Mesothelial cell of epicardium (in vitro differentiated cells): ENCODE measurements at places on chromosomes 4 and X. TPM values are rescaled to one million over a fixed set of nuclear protein-coding genes. Genes with fewer than 3 reads are reported as not detected.

The CENPVL2 gene
- total RNA-seq: 0.31 to 0.68 TPM (median 0.49 TPM) in 3 replicates

The ATXN3L gene
- total RNA-seq: not detected in 3 replicates

The CTAG2 gene
- not detected in 3 replicates for total RNA-seq

The TMPRSS11B gene
- total RNA-seq: not detected in 3 replicates

DNA sequence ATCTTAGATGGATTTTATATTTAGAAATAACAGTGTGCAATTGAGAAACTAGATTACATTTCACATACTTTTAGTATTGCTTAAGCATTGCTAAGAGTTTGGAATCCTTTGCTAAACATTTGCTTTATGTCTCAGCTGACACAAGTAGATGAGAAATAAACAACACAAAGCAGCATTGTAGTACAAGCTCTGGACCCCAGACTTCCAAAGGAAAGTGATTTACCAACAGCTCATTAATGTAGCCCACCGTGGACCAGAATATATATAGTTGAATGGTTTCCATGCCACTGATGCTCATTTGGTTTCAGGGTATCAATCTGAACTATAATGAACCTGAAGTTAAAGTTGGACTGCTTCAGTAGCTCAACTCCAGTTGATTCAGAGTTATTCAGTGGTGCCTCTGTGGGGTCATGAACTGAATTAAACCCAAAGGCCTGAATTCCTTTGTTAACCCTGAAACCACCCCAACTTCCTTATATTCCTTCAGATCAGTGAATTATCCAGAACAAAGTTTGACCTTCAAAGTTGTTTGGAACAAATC lies 132.1 kb upstream of the NEIL3 start:
- DNase-seq: no peak
- no peaks in the 10 kb centered on the region for H3K4me1 ChIP-seq
- no peaks in the 10 kb centered on the region for H3K27me3 ChIP-seq
- no peaks in the 10 kb centered on the region for H3K36me3 ChIP-seq
- H3K4me3 ChIP-seq: no peak overlapping the region
- no peak overlapping the region for H3K27ac ChIP-seq

DNA sequence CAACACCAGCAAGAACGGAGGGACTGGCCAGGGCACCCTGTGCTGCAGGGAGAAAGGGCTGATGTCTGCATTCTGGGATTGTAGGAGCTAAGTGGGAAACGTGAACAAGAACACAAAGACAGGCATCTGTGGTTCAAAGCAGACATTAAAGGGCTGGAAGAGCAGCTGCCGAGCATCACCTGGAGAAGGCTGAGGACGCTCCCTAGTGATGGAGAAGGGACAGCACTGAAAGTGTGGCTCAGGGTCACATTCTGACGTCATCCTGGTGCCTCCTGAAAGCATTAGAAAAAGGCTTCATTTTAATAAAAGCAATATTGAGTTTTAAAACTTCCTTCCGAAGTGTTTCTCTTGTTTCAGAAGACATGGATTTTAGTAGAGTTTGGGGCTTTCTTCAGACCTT lies 62.3 kb downstream of the CLDN22 start:
- H3K27ac ChIP-seq: no peak overlapping the region
- H3K4me1 ChIP-seq: peaks cover 23% of the 10 kb centered on the region
- no peak for DNase-seq

GRCh38 chr4:185412412-185412811 lies 13.4 kb downstream of the UFSP2 start:
- no peaks in the 10 kb centered on the region for H3K27me3 ChIP-seq
- H3K27ac ChIP-seq: no peak overlapping the region
- no peak overlapping the region for H3K4me3 ChIP-seq
- peaks cover 39% of the 10 kb centered on the region for H3K36me3 ChIP-seq
- no peaks in the 10 kb centered on the region for H3K4me1 ChIP-seq

DNA sequence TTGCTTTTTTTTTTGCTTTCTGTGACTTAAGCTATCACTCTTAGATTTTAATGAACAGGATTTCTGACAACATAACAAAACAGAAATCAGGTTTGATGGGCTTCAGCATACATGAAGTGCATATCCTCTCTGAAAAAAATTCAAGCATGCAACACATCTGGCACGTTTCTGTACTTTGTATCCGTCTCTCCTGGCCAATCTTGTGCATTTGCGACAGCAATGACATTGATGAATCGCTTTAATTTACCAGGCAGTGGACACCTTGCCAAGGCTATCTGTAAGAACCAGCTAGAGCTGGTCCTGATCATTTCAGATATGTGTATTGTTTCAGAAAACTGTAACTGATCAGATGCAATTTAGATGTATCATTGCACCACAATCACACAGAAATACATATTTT lies 93.3 kb downstream of the CCSER1 start:
- H3K27me3 ChIP-seq: no peaks in the 10 kb centered on the region
- H3K36me3 ChIP-seq: no peaks in the 10 kb centered on the region
- H3K27ac ChIP-seq: no peak overlapping the region
- no peak for DNase-seq

GRCh38 chrX:124406294-124407014 lies 60.1 kb downstream of the SH2D1A start:
- H3K36me3 ChIP-seq: no peaks in the 10 kb centered on the region
- H3K4me1 ChIP-seq: peaks cover 9% of the 10 kb centered on the region

GRCh38 chrX:13341491-13342101 lies 21.7 kb upstream of the ATXN3L start:
- no peak overlapping the region for H3K27ac ChIP-seq
- no peak overlapping the region for H3K4me3 ChIP-seq
- H3K27me3 ChIP-seq: no peaks in the 10 kb centered on the region
- no peak for DNase-seq
- H3K36me3 ChIP-seq: no peaks in the 10 kb centered on the region

DNA sequence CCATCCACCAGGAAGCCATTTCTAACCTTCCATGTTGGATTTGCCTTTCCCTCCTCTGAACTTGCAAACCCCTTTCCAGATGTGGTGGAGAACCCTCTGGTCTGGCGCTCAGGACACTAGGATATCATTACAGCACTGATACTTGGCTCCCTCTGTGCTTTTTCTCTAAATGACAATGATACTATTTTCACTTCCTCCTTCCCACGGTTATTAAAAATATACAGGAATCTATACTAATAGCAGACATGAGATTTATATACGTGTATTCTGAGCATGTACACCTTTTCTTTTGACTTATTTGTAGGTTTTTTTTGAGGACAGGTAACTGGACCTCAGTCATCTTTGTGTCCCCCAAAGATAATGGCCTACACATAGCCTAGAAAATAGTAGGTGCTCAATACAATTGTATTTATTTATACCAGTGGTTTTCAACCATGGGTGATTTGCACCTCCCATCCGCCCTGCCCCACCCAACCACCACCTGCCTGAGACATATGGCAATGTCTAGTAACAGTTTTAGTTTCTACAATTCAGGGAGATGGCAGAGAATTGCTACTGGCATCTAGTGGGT lies 60.4 kb upstream of the PLAC8 start:
- no peak overlapping the region for H3K27ac ChIP-seq
- no peaks in the 10 kb centered on the region for H3K36me3 ChIP-seq
- no peak for DNase-seq
- H3K4me3 ChIP-seq: no peak overlapping the region
- H3K27me3 ChIP-seq: no peaks in the 10 kb centered on the region
